ENCODE measurements at places on chromosomes 3 and 15. TPM values are rescaled to one million over a fixed set of nuclear protein-coding genes. Genes with fewer than 3 reads are reported as not detected.

Gene MCTP2
- 13.3 TPM for total RNA-seq

Gene POPDC2
- 3.4 TPM for total RNA-seq

Gene AP3B2
- 2.5 TPM for total RNA-seq

Gene TMEM43
- total RNA-seq, result 52.5 TPM

Gene SCN5A
- 1.8 TPM for total RNA-seq

Gene CTXND1
- not detected for total RNA-seq

Gene OSBPL10
- total RNA-seq, result 27.8 TPM

Gene LRRC15
- 0.05 TPM for total RNA-seq

- DNase-seq, result no peak
- peaks cover 8% of the 10 kb centered on the region for H3K4me1 ChIP-seq
- H3K27me3 ChIP-seq, result no peaks in the 10 kb centered on the region
- no peak overlapping the region for H3K4me3 ChIP-seq
- H3K36me3 ChIP-seq, result peaks cover 33% of the 10 kb centered on the region
These were observed 77.4 kb downstream of the FLNB start for GRCh38 chr3:58085616-58086015.

DNA sequence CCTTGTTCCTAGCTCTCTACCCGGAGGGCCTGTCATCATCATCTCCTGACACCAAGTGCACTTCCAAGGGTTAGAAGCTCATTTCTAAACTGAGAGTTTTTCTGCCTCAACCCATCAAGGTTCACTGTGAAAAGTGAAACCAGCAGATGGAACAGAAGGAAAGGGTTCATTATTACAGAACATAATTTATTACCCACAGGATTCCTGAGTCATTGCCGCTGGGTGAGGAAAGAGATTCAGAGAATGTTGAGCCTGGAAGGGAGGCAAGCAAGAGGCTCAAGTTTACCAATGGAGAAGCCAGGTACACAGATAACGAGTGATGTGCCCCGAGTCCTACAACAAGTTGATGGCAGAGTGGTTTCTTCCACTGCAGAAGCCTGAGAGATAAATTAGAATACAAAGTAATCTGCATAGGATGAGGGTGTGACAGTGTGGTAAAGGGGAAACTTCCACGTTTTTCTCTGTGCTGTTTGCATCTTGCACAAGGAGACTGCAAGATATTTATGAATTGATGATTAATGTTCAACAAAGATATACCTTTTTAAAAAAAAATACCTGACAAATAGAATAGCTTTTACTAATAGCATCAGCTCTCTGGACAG is 80.5 kb upstream of the SETMAR start:
- no peak overlapping the region for H3K4me3 ChIP-seq
- no peaks in the 10 kb centered on the region for H3K27me3 ChIP-seq
- peak overlapping the region; percentile 33 for H3K27ac ChIP-seq
- H3K4me1 ChIP-seq, result peaks cover 26% of the 10 kb centered on the region

DNA sequence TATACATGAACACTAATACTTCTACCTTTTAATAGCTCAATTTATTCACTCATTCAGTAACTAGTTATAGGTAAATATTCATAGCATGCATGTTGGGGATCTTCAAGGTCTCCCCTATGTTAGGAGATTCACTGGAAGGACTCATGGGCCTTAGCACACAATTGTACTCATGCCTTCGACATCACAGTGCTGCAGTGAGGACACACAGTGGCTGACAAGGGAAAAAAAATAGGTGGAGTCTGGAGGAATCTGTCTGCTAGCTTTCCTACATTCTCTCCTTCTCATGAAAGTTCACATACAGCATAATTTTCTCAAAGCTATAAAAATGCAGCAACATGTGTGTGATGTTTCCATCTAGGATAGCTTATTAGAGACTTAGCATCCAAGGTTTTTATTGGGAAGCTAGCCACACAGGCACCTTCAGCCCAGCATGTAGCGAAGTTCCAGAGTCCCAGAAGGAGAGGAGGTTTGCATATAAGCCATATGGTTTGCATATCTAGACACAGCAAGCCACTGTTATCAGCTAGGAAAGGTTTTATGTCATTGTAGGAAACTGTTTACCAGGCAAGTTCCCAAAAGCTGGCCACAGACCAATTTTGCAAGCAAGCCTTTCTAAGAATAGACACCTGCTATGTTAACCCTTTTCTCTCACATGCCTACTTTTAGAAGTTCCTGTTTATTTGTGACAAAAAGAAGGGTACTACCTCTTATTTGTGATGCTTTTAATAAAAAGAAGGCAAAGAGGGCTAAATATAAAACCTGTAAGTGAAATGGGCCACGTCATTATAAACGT is 46.4 kb downstream of the MORC1 start:
- peaks cover 3% of the 10 kb centered on the region for H3K27me3 ChIP-seq
- peaks cover 2% of the 10 kb centered on the region for H3K36me3 ChIP-seq
- H3K27ac ChIP-seq, result no peak overlapping the region
- no peak for DNase-seq
- no peak overlapping the region for H3K4me3 ChIP-seq
- H3K4me1 ChIP-seq, result peaks cover 30% of the 10 kb centered on the region

DNA sequence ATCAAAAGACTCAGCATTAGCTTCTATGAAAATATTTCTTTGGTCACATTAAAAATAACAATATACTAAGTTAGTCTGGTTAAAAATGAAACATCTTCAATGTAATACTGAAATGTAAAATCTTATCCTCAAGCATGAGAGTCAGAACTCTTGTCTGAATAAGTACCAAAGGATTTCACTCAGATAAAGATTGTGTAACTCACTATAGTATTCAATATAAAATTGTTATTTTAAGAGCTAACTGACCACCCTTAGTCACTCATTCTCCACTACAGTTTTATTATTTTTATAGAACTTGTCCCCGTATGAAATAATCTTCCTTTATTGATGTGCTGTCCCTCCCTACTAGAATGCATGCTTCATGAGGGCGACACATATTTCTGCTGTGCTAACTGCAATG is 426.3 kb downstream of the MECOM start:
- H3K36me3 ChIP-seq, result no peaks in the 10 kb centered on the region
- peaks cover 31% of the 10 kb centered on the region for H3K4me1 ChIP-seq
- no peak for DNase-seq
- no peak overlapping the region for H3K4me3 ChIP-seq

DNA sequence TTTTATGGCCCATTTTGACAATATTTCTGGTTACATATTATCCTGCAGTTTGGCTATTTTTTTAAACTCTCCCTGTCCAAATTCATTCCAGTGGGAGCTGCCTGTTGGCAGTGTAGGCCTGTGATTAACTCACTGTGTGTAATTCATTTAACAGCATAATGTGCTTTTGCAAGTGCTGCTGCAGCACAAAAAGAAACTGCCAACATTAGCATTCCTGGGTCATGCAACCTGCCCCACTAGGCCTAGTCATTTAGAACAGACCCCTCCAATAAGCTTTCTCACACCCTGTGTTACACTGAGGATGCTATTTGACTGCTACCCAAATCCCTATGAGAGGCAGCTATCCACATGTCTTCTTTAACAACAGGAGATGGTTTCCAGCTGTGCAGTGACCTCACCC is 251.2 kb upstream of the UBE2E2 start:
- no peaks in the 10 kb centered on the region for H3K36me3 ChIP-seq
- H3K4me1 ChIP-seq, result no peaks in the 10 kb centered on the region
- no peak overlapping the region for H3K27ac ChIP-seq
- H3K4me3 ChIP-seq, result no peak overlapping the region

DNA sequence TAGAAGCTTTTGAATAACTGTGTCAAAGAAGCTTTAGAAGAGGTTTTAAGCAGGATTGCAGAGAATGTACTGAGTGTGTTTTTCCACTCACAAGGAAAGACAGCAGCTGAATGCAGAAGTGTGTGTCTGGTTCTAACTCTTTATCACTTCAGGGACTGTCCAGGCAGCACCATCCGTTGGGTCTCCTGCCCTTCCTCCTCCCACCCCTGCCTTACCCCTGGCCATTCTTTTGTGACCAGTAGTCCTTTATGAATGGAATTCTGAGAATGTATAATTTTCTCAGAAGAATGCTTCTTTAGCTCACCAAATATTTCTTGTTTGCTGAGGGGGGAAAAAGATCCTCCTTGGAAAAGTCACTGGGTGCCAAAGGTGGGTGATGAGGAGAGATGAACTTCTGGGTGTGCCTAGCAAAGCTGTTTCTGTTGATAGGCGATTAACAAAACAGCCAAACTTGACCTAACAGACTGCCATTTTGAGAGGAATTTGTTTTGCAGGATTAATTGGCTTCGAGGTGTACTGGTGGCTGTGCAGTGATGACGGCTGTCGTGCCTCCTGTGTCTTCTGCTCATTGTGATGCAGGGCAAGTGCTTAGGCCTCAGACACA is 70.9 kb downstream of the IGF1R start:
- H3K4me1 ChIP-seq, result peaks cover 82% of the 10 kb centered on the region
- peak overlapping the region; percentile 21 for H3K4me3 ChIP-seq
- H3K27me3 ChIP-seq, result no peaks in the 10 kb centered on the region
- no peaks in the 10 kb centered on the region for H3K36me3 ChIP-seq

- no peak overlapping the region for H3K4me3 ChIP-seq
- no peaks in the 10 kb centered on the region for H3K4me1 ChIP-seq
- H3K36me3 ChIP-seq, result no peaks in the 10 kb centered on the region
- no peak overlapping the region for H3K27ac ChIP-seq
- DNase-seq, result no peak
- no peaks in the 10 kb centered on the region for H3K27me3 ChIP-seq
These were observed 100.0 kb upstream of the TRIM42 start for GRCh38 chr3:140577911-140578310.

GRCh38 chr3:71064291-71064955 is 519.1 kb downstream of the FOXP1 start:
- no peak overlapping the region for H3K27ac ChIP-seq
- no peaks in the 10 kb centered on the region for H3K27me3 ChIP-seq
- no peak overlapping the region for H3K4me3 ChIP-seq
- DNase-seq, result no peak

- no peak overlapping the region for H3K27ac ChIP-seq
- no peaks in the 10 kb centered on the region for H3K36me3 ChIP-seq
- H3K4me3 ChIP-seq, result no peak overlapping the region
These were observed 440.7 kb upstream of the THBS1 start for GRCh38 chr15:39140060-39140604.

DNA sequence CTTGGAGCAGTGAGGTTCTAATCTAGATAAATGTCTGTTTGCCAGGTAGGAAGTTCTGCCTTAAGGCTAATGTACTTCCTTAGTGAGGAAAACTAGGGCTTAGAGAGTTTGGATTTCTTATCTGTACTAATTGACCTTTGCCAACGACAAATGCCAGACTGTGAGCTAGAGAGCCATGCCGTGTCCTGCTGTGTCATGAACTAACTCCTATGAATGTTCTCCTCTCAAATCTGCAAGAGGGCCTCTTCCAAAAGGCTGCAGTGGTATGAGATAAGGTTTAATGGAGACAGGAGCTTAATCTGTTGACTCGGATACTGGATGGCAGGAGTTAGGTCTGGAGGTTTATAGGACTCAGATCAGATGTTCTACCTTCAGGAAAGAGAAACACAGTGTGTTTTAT is 524.9 kb downstream of the NTRK3 start:
- H3K36me3 ChIP-seq, result no peaks in the 10 kb centered on the region
- no peak overlapping the region for H3K4me3 ChIP-seq

DNA sequence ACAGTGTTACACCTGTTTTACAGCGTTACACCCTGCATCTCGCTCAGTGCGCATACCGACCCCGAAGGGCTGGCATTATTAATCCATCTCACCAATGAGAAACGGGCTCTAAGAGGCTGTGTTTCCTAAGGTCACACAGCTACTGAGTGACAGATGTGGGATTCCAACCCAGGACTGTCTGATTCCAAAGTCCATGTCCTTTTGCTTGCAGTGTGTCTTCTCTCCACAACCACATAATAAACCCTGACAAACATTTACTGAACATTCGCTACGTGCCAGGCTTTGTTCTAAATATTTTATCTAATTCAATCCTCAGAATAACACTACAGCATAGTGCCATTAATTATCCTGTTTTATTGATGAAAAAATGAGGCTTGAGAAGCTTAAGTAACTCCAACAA is 79.1 kb downstream of the RAB11A start:
- no peak for DNase-seq
- no peaks in the 10 kb centered on the region for H3K36me3 ChIP-seq
- no peak overlapping the region for H3K4me3 ChIP-seq
- H3K4me1 ChIP-seq, result no peaks in the 10 kb centered on the region
- no peak overlapping the region for H3K27ac ChIP-seq
- H3K27me3 ChIP-seq, result peaks cover 12% of the 10 kb centered on the region

DNA sequence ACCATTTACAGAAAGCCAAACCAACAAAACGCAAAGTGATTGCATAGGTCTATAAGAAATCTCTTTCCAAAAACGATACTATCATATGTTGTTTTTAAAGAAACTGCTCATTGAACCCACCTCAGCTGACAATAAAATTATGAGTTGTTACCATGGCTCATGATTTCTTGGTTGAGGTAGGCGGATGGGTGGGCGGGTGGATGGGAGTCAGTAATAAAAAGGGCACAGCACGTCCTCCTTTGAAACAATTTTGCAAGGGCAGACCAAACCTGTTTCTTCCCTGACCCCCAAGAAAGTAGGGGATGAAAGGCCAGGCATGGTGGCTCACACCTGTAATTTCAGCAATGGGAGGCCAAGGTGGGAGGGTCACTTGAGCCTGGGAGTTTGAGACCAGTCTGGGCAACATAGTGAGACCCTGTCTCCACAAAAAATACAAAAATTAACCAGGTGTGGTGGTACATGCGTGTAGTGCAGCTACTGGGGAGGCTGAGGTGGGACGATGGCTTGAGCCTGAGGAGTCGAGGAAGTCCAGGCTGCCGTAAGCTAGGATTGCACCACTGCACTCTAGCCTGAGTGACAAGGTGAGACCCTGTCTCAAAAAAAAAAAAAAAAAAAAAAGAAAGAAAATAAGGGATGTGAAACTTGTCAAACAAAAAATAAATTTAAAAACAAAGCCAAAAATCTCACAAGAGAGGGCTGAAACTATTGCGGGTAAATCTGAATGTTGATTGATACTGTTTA is 2.1 kb downstream of the ABHD10 start:
- H3K36me3 ChIP-seq, result peaks cover 8% of the 10 kb centered on the region
- H3K27me3 ChIP-seq, result no peaks in the 10 kb centered on the region
- DNase-seq, result no peak
- peak overlapping the region; percentile 92 for H3K4me3 ChIP-seq
- no peak overlapping the region for H3K27ac ChIP-seq

- H3K4me3 ChIP-seq, result peak overlapping the region; percentile 49
- H3K4me1 ChIP-seq, result peaks cover 63% of the 10 kb centered on the region
- peak; percentile 87 for DNase-seq
- no peaks in the 10 kb centered on the region for H3K36me3 ChIP-seq
These were observed 2.8 kb upstream of the BCL6 start for GRCh38 chr3:187748050-187748481.

DNA sequence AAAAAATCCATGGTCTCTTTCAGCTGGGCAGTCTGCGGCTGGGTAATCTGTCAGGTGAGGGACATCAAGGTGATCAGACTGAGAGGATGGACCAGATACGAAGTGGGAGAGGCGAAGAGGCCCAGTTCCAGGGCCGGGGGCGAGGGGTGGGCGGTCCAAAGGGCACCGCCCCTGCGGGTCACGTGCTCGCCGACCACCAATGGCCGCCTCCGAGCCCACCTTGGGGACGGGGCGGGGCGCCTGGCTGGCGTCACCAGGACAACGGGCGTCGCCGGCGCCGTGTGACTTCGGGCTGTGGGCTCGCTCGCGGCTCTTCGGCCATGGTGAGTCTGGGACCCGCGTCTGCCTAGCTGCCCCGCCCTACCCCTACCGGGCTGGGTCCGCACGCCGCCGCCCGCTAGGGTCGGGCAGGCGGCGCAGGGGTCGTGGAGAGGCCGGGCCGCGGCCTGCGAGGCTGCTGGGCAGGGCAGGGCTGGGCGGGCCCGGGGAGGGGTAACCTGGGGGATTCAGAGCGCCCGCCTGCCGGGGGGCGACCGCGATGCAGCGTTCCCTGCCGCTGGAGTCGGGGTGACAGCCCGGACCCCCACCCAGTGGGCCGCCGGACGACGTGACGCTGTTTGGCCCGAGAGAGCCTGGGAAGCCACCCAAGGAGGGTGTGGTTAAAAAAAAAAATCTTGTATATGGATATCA is at the start of gene FBXL2:
TSS of gene FBXL2 (plus strand) at position 250 of the 690 bp plus-strand sequence. CDS start at position 321, 71 bp downstream.
- peak within 1 kb of the TSS; percentile 77 for H3K4me3 ChIP-seq
- no peaks in the 10 kb centered on the region for H3K27me3 ChIP-seq
- peaks cover 10% of the 10 kb centered on the region for H3K4me1 ChIP-seq
- peaks cover 1% of the 10 kb centered on the region for H3K36me3 ChIP-seq
- H3K27ac ChIP-seq, result peak within 1 kb of the TSS; percentile 75

Measured in mesothelial cell of epicardium (in vitro differentiated cells).